ENCODE measurements at places on chromosomes 1 and 21. TPM values are rescaled to one million over a fixed set of nuclear protein-coding genes. Genes with fewer than 3 reads are reported as not detected.

- no peaks in the 10 kb centered on the region for H3K4me1 ChIP-seq
- H3K36me3 ChIP-seq: no peaks in the 10 kb centered on the region
- H3K4me3 ChIP-seq: no peak overlapping the region
- H3K27me3 ChIP-seq: no peaks in the 10 kb centered on the region
- no peak overlapping the region for H3K27ac ChIP-seq
Observed at GRCh38 chr1:248622570-248623001, 12.3 kb downstream of the OR2T11 start.

DNA sequence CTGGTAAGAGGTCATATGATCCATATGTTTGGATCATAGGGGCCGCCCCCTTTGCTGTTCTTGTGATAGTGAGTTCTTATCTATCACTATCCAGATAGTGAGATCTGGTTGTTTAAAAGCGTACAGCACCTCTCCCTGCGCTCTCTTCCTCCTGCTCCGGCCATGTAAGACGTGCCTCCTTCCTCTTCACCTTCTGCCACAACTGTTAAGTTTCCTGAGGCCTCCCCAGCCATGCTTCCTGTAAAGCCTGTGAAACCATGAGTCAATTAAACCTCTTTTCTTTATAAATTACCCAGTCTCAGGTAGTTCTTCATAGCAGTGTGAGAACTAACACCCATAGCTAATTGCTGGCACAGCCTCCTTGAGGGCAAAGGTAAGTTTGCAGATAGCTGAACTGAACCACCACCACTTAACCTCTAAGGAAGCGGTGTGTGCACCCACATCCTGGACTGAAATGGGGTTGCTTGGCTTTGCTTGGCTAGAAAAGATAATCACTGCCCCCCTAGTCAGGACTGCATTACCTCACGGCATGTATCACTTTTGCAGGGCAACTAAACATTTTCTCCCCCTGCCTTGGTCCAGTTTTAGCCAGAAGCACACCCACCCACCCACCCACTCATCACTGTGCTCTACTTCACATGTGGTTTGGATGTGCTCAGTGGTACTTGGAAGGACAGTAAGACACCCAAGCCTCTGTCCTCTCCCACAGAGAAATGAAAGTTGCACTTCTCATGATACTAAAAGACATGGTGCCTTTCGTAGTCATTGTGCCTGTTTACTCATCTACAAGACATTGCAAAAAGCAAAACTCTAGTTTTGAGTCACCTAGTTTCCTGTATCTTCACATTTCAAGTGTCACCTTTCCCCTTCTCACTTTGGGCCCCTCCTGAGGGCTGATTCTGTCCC is 23.1 kb upstream of the PTAFR start:
- 0 out of 2 replicates have a peak, but pooled peaks cover under 1% of the 10 kb centered on the region for H3K4me1 ChIP-seq
- no peaks in the 10 kb centered on the region for H3K27me3 ChIP-seq
- H3K36me3 ChIP-seq: no peaks in the 10 kb centered on the region
- no peak overlapping the region for H3K27ac ChIP-seq
- H3K4me3 ChIP-seq: no peak overlapping the region
- no peak for DNase-seq

DNA sequence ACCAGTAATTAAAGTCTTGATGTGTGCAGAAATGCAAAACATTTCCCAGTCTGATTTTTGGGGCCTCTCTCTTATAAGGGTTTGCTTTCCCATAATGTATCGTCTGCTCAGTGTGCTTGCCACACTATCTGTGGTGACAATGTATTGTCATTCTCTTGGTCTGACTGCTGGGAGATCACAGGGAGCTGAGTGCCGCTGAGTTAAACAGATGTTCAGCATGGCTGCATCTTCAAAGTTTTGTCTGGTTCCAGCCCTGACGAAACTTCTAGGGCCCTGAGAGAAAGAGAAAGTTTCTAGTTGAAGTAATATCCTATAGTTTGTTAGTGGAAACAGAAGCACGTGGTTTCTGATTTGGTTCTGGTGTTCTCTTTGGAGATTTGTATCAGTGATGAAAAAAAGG is 42.6 kb downstream of the DNM3 start:
- no peaks in the 10 kb centered on the region for H3K4me1 ChIP-seq
- no peaks in the 10 kb centered on the region for H3K36me3 ChIP-seq
- no peak overlapping the region for H3K4me3 ChIP-seq

DNA sequence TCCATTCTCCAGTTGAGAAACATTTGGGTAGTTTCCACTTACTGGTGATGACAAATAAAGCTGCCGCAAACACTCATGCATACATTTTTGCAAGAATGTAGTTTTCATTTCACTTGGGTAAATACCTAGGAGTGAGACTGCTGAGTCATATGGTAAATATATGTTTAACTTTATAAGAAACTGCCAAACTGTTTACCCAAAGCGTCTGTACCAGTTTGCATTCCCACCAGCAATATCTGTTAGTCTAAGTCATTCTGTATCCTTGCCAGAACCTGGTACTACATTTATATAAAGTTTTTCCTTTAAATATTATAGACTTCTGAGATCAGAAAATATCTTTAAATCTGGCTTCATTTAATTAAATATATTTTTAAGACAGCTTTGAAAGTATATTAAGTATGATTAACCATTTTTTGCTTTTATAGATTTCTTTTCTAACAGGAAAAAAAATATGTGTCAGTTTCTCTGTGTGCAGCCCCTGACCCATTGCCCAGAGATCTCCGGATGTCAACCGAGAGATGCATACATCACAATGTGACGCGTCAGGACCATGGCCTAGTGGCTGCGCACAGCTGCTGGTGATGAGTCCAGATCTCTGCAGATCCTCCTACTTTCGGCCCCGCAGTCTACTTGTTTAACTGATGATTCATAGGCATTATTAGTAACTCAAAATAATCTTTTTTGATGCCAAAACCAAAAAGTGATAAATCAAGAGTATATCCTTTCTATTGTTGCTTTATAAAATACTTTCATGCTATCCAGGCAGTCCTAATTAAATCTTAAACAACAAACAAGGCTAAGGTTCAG is 227.1 kb upstream of the MAP1LC3C start:
- no peaks in the 10 kb centered on the region for H3K4me1 ChIP-seq
- peak; percentile 71 for DNase-seq
- H3K27ac ChIP-seq: no peak overlapping the region
- H3K36me3 ChIP-seq: no peaks in the 10 kb centered on the region

DNA sequence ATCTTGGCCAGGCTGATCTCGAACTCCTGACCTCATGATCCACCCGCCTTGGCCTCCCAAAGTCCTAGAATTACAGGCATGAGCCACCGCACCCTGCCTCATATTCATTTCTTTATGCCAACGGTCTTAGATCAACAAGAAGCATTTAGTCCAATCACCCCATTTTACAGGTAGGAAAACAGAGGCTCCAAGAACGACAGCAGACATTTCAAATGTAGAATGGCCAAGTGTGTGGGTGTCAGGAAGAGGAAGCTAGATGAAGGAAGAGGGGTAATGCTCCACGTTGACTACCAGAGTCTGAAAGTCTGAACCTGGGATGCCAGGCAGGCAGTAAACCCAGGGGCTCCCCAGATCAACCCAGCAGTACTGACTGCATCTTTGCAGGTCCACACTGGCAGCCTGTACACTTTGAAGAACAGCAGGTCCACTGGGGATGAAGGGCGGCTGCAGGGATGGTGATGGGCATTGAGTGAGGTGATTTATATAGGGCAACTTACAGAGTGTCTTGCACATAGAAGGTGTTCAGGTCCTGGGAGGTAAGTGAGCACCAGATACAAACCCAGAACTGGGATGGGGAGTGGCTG is 120.2 kb downstream of the EPHB2 start:
- H3K27me3 ChIP-seq: no peaks in the 10 kb centered on the region
- peaks cover 88% of the 10 kb centered on the region for H3K4me1 ChIP-seq
- H3K4me3 ChIP-seq: no peak overlapping the region
- H3K27ac ChIP-seq: peak overlapping the region; percentile 91
- no peaks in the 10 kb centered on the region for H3K36me3 ChIP-seq

- no peak overlapping the region for H3K27ac ChIP-seq
- H3K4me1 ChIP-seq: no peaks in the 10 kb centered on the region
- no peaks in the 10 kb centered on the region for H3K36me3 ChIP-seq
- no peak for DNase-seq
- H3K4me3 ChIP-seq: no peak overlapping the region
- H3K27me3 ChIP-seq: no peaks in the 10 kb centered on the region
Observed at GRCh38 chr1:45765999-45766792, 15.7 kb upstream of the IPP start.

DNA sequence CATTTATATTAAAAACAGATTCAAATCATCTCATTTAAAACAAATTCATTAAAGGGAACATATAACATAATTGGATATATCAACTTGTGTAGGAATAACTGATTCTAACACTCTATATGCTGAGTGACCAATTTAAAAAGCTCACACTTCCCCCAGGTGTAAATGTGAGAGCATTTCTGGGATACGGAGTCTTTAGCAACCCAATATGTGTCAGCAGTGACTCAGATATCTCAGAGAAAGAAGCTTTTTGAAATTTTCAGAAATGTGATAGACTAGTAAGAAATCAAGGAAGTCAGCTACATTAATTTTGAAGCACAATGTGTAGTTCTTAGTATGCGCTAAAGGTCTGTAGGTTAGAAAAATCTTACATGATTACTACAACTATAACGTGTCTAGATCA is 87.9 kb upstream of the SERTAD4 start:
- H3K36me3 ChIP-seq: no peaks in the 10 kb centered on the region
- no peaks in the 10 kb centered on the region for H3K27me3 ChIP-seq
- peak overlapping the region; percentile 32 for H3K27ac ChIP-seq
- no peaks in the 10 kb centered on the region for H3K4me1 ChIP-seq
- DNase-seq: no peak

GRCh38 chr1:203516184-203516583 is 22.2 kb downstream of the OPTC start:
- H3K27me3 ChIP-seq: no peaks in the 10 kb centered on the region
- no peak for DNase-seq
- H3K27ac ChIP-seq: no peak overlapping the region
- no peaks in the 10 kb centered on the region for H3K36me3 ChIP-seq

GRCh38 chr1:119112791-119113190 is 27.7 kb downstream of the WARS2 start:
- H3K36me3 ChIP-seq: no peaks in the 10 kb centered on the region
- H3K4me1 ChIP-seq: no peaks in the 10 kb centered on the region
- H3K27me3 ChIP-seq: no peaks in the 10 kb centered on the region

- no peaks in the 10 kb centered on the region for H3K4me1 ChIP-seq
- H3K36me3 ChIP-seq: no peaks in the 10 kb centered on the region
- no peak overlapping the region for H3K27ac ChIP-seq
- no peaks in the 10 kb centered on the region for H3K27me3 ChIP-seq
Observed at GRCh38 chr1:119222271-119222670, 81.8 kb upstream of the WARS2 start.

- H3K4me3 ChIP-seq: peak overlapping the region; percentile 87
- H3K4me1 ChIP-seq: peaks cover 33% of the 10 kb centered on the region
- H3K27ac ChIP-seq: 0 out of 2 replicates have a peak overlapping the region, but pooled peaks have one; percentile 79
- H3K27me3 ChIP-seq: no peaks in the 10 kb centered on the region
Observed at GRCh38 chr1:150267896-150268295, 920 bp downstream of the APH1A start.

Gene TRIM46
- total RNA-seq: 6.2 TPM

Gene FCRLB
- 1.0 TPM for total RNA-seq

Gene PCNT
- total RNA-seq: 33.4 TPM

Gene TMEM201
- total RNA-seq: 17.2 TPM

Gene ETNK2
- 16.3 TPM for total RNA-seq

Gene HES3
- total RNA-seq: not detected

Measured in PC-9 (cell line).